Mesendoderm (in vitro differentiated cells): ENCODE measurements at places on chromosomes 5 and 9.

DNA sequence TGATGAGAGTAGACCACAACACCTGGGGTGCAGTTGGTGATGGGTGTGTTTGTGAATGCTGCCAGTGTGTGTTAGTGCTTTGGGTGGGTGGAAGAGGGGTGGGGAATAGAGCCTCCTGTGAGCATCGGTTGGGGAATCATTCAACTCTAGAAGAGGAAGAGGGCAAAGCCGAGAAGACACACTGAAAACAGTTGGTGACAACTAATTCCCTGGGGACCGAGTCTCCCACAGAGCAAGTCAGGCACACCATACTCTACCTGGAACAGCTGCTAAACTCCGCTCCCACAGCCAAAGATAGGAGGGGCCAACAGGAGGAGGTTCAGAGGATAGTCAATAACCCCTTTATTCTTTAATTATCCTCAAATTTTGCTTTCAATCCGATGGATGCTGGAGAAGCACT is 1.6 kb upstream of the ARHGEF39 start:
- no peak overlapping the region for H3K4me3 ChIP-seq
- H3K27me3 ChIP-seq = no peaks in the 10 kb centered on the region
- H3K36me3 ChIP-seq = peaks cover 1% of the 10 kb centered on the region
- peaks cover 5% of the 10 kb centered on the region for H3K4me1 ChIP-seq

DNA sequence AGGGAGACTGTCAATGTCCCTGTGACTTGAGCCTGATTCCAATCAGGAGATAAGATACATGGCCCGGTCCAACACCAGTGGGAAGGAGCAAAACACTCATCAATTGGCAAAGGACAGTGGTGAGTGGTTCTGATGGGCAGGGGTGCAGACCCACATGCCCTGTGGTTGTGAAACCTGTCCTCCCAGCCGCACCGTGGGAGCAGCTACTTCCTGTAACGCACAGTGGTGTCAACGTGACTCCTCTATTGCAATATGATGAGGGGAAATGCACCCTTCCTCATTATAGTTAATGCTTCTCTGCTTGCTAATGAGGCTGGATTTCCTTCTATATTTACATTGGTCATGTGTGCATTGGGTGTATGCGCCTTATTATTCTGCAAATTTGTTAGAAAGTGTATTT is 223.0 kb downstream of the IRX1 start:
- no peaks in the 10 kb centered on the region for H3K36me3 ChIP-seq
- H3K4me3 ChIP-seq = no peak overlapping the region
- DNase-seq = no peak
- no peak overlapping the region for H3K27ac ChIP-seq
- no peaks in the 10 kb centered on the region for H3K27me3 ChIP-seq

- H3K27me3 ChIP-seq = no peaks in the 10 kb centered on the region
- no peak overlapping the region for H3K4me3 ChIP-seq
- no peaks in the 10 kb centered on the region for H3K4me1 ChIP-seq
- peak; percentile 76 for DNase-seq
- no peaks in the 10 kb centered on the region for H3K36me3 ChIP-seq
Measured at GRCh38 chr5:43711496-43711895, 108.5 kb downstream of the NNT start.

DNA sequence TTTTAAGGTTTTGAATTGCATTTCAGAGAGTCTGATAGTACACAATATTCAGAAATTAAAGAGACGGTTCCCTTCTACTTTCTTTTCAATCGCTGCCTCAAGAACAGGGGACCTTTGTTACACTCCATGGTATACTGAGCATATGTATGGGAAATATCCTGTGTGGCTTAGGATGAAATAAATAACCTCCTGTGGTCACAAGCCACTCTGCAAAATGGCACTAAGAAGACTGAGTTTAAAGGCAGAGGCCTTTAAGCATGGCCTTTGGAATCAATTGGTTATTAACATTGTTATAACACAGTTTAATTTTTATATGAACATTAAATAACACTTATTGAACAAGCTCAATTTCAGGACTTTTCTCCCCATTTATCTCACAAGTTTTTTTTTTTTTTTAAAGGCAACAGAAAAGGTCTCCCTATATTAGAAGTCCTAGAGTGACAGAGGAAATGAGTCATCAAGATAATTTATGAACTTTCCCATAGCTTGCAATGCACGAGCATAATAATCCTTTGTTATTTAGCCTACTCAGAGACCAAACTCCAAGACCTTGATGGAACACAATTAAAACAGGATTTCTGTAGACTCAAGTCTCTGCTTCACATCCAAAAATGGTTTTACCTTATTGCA is 341.9 kb downstream of the TMEM167A start:
- H3K36me3 ChIP-seq = no peaks in the 10 kb centered on the region
- no peaks in the 10 kb centered on the region for H3K4me1 ChIP-seq
- no peak overlapping the region for H3K27ac ChIP-seq
- no peaks in the 10 kb centered on the region for H3K27me3 ChIP-seq

GRCh38 chr5:128681764-128682592 is 143.9 kb upstream of the FBN2 start:
- H3K4me1 ChIP-seq = no peaks in the 10 kb centered on the region
- H3K27me3 ChIP-seq = no peaks in the 10 kb centered on the region
- DNase-seq = peak; percentile 54
- H3K4me3 ChIP-seq = no peak overlapping the region
- H3K27ac ChIP-seq = no peak overlapping the region

DNA sequence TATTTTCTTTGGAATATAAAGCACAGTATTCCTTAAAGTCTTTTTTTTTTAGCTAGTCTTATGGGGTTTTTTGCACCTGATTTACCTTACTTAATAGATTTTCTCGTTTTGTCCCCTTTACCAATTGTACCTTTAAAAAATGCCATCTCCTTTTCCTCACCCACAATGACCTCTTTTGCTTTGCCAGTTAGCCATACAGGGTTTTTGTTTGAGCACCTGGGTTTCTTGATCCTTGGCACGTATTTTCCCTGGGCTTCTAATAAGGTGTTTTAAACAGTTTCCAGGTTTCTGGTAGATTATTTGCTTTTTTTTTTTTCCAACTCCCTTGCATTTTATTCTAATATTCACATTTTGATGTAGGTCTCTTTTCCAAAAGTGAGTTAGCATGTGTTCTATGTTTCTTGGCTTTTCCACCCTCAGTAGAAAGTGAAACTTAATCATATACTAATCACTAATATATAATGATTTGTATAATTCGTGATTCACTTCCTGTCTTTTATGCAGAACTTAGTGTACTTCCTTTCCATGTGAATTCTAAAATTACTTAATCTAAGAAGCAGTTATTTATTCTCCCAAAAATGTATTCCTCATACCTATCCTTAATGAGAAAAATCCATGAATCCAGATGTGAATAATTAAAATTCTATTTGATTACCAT is 673.9 kb upstream of the RGMB start:
- H3K4me1 ChIP-seq = no peaks in the 10 kb centered on the region
- no peak overlapping the region for H3K27ac ChIP-seq
- no peak for DNase-seq
- no peak overlapping the region for H3K4me3 ChIP-seq

GRCh38 chr5:158691631-158692255 is 408.0 kb downstream of the EBF1 start:
- H3K36me3 ChIP-seq = no peaks in the 10 kb centered on the region
- no peaks in the 10 kb centered on the region for H3K4me1 ChIP-seq
- no peak overlapping the region for H3K27ac ChIP-seq
- H3K4me3 ChIP-seq = no peak overlapping the region
- no peaks in the 10 kb centered on the region for H3K27me3 ChIP-seq

- H3K4me1 ChIP-seq = no peaks in the 10 kb centered on the region
- no peaks in the 10 kb centered on the region for H3K27me3 ChIP-seq
- no peaks in the 10 kb centered on the region for H3K36me3 ChIP-seq
- DNase-seq = peak; percentile 27
- no peak overlapping the region for H3K4me3 ChIP-seq
Measured at GRCh38 chr5:12704955-12705354, 800.7 kb upstream of the CTNND2 start.

GRCh38 chr5:30209755-30210154 is 983.7 kb upstream of the CDH6 start:
- H3K4me1 ChIP-seq = no peaks in the 10 kb centered on the region
- no peak overlapping the region for H3K27ac ChIP-seq
- DNase-seq = no peak
- no peaks in the 10 kb centered on the region for H3K27me3 ChIP-seq
- no peaks in the 10 kb centered on the region for H3K36me3 ChIP-seq
- H3K4me3 ChIP-seq = no peak overlapping the region

- peak within 1 kb of the TSS; percentile 8 for H3K4me3 ChIP-seq
- peak; percentile 46 for DNase-seq
- no peaks in the 10 kb centered on the region for H3K36me3 ChIP-seq
- H3K27me3 ChIP-seq = peaks cover 6% of the 10 kb centered on the region
Measured at GRCh38 chr5:43191740-43192557, at the start of gene NIM1K. TSS of gene NIM1K (plus strand) at chr5:43192225. CDS start at chr5:43245776, 53,551 bp downstream.

DNA sequence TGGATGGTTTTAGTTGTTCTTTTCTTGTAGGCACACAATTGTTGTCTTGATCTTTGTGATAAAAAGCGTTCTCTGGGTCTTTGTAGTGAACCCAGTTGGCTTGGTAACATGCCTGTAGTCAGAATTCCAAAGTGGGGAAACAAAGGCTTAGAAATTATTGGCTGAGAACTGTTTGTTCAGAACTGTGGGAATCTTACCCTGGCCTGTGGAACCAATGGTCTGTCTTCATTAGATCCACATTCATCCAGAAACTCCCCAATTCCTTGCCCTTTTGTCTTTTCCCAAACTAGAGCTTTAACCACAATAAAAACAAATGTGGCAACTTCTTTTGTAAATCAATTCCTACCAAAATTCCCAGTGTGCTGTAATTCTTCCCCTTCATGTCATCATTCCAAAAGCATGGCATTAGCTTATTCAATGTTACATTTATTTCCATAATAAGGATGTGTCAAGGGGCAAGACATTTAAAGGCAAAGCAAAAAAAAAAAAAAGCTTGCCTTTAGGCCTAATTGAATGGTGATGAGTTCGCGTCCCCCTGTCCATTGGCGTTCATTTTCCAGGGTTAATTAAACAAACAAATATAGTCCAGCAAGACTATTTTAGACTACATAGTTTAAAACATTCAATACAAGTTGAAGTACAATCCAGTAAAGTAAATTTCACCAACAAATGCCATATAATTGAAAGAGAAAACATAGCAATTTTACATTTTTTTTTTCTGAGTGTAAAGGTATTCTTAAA is 249.8 kb upstream of the ZNF608 start:
- no peak overlapping the region for H3K4me3 ChIP-seq
- no peaks in the 10 kb centered on the region for H3K36me3 ChIP-seq
- peak; percentile 55 for DNase-seq
- H3K4me1 ChIP-seq = peaks cover 4% of the 10 kb centered on the region
- H3K27ac ChIP-seq = no peak overlapping the region

DNA sequence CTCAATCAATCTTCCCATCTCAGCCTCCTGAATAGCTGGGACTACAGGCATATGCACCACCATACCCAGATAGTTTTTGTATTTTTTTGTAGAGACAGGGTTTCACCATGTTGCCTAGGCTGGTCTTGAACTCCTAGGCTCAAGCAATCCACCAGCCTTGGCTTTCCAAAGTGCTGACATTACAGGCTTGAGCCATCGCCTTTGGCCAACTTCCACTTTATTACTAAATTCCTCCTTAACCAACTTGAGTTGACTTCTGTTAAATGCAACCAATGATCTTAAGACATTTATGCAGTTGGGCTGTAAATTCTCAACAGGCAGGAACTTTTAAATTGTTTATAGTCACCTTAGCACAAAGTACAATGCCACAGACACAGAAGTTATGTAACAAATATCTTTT is 2.8 kb downstream of the LARS1 start:
- no peaks in the 10 kb centered on the region for H3K27me3 ChIP-seq
- no peak overlapping the region for H3K4me3 ChIP-seq
- DNase-seq = no peak
- H3K36me3 ChIP-seq = no peaks in the 10 kb centered on the region
- no peaks in the 10 kb centered on the region for H3K4me1 ChIP-seq

- no peaks in the 10 kb centered on the region for H3K4me1 ChIP-seq
- no peaks in the 10 kb centered on the region for H3K36me3 ChIP-seq
- H3K27me3 ChIP-seq = no peaks in the 10 kb centered on the region
- no peak for DNase-seq
Measured at GRCh38 chr5:1127959-1128785, 16.3 kb upstream of the SLC12A7 start.

- no peaks in the 10 kb centered on the region for H3K27me3 ChIP-seq
- DNase-seq = no peak
- H3K36me3 ChIP-seq = no peaks in the 10 kb centered on the region
Measured at GRCh38 chr5:73918791-73919221, 292.8 kb downstream of the ARHGEF28 start.

DNA sequence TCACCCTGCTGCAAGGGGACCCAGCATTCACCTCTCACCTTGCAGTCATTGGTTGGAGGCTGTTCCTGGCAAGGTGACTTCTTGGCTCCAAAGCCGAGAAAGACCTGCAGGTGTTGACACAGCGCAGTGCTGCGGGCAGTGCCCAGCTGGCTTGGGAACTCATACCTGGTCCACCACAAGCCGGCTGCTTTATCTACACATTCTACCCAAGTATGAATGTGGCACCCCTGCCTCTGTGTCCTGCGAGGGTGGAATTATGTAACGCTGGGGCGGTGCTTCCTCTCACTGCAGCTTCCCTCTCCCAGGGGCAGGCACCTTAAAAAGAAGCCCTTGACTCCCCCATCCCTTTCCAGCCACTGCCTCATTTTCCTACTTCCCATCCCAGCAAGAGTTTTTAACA is 2.5 kb upstream of the ZMYND19 start:
- H3K4me1 ChIP-seq = no peaks in the 10 kb centered on the region
- H3K36me3 ChIP-seq = peaks cover 7% of the 10 kb centered on the region
- no peaks in the 10 kb centered on the region for H3K27me3 ChIP-seq
- H3K4me3 ChIP-seq = no peak overlapping the region
- no peak for DNase-seq

DNA sequence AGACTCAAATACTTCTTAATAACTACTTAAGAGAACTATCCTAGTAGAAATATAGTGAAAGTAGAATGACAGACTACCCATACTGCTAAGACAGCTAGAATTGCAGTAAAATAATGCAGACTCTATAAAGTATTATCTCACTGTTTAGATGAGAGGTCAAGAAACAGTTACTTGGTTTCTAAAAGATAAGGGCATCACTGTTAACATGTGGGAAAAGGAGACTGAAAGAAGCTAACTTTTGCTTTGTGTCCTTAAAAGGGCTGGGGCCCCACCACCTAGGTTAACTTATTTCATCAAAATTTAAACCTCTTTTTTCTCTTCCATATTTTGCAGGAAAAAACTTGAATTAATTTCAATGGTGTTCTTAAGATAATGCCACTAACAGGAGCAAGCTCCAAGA is 204.3 kb downstream of the CNTLN start:
- H3K4me3 ChIP-seq = no peak overlapping the region
- no peaks in the 10 kb centered on the region for H3K4me1 ChIP-seq
- no peaks in the 10 kb centered on the region for H3K36me3 ChIP-seq
- H3K27ac ChIP-seq = no peak overlapping the region

GRCh38 chr5:10262995-10263394 is 12.9 kb downstream of the CCT5 start:
- DNase-seq = no peak
- no peak overlapping the region for H3K27ac ChIP-seq
- no peaks in the 10 kb centered on the region for H3K4me1 ChIP-seq
- H3K27me3 ChIP-seq = no peaks in the 10 kb centered on the region
- peaks cover 29% of the 10 kb centered on the region for H3K36me3 ChIP-seq
- H3K4me3 ChIP-seq = no peak overlapping the region
